ENCODE measurements at places on chromosomes 1 and 21. TPM values are rescaled to one million over a fixed set of nuclear protein-coding genes. Genes with fewer than 3 reads are reported as not detected.

Gene LCE2A
- total RNA-seq = not detected

Gene C1orf167
- total RNA-seq = 0.82 TPM

Gene TRIM67
- total RNA-seq = 0.60 TPM

Gene TIAM1
- 0.09 TPM for total RNA-seq

Gene CSRP1
- 28.2 TPM for total RNA-seq

Gene INAVA
- total RNA-seq = 0.09 TPM
